RKO (cell line): ENCODE measurements at places on chromosomes 5 and 9.

DNA sequence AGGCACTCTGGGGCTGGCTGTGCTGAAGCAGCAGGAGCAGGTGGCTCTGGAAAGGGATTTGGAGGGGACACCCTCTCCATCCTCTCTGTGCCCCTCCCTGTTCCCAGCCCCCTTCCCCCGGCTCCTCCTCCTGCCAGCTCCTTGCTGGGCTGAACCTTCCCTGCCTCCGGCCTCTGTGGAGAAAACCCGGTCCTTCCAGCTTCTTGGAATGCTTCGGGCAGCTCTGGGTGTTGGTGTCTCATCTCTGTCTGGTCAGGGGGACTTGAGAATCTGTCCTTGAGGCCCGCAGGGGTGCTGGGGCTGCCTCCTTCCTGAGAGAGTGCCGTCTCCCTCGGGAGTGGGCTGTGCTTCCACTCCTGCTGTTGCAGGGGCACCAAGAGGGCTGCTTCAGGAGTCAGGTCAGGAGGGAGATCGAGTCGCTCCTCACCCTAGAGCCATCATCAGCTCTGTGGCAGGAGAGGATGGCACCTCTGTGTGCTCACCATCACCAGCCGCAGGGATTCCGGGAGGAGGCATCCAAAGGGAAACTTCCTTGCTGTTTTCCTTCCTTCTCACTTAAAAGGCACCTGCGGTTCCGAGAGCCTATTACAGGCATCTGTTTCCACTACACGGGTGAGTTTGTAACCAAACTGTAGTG, 30.6 kb downstream of the NDUFS6 start:
- DNase-seq = no peak

- DNase-seq = peak; percentile 76
Measured at GRCh38 chr5:41414598-41414997, 95.8 kb downstream of the PLCXD3 start.

- peak; percentile 40 for DNase-seq
Measured at GRCh38 chr5:102753889-102754766, 977 bp upstream of the PAM start.

- DNase-seq = no peak
Measured at GRCh38 chr9:98225015-98225442, 30.4 kb downstream of the TBC1D2 start.

DNA sequence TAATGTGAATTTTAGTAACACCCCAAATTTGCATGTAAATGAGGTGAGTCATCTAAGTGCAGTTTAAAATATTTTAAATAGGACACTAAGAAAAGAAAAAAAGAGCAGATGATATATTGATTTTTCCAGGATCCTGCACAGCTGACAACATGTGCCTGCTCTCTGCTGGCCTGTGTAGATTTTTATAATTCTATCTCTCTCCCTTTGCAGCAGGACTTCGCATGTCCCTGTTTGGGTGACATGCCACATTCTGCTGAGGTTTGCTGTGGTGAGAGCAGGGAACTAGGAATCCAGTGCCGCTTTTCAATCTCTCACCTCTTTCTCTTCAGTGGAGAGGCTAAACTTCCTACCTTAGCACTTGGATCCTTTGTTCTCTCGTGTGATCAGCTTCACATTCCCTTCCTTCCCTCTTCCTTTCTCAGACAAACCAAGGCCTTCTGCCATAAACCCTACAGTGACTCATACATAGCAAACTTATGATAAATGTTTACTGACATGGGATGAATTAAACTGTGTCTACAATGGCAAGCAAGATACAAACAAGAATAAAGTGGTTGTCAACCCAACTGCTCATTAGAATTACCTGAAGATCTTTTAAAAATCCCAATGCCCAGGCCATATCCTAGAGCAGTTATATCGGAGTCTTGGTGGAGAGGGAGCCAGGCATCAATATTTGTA, 198.8 kb upstream of the EFNA5 start:
- peak; percentile 44 for DNase-seq

- DNase-seq = no peak
Measured at GRCh38 chr5:9657819-9658218, 27.7 kb upstream of the TAS2R1 start.

- no peak for DNase-seq
Measured at GRCh38 chr5:159206818-159207217, 2.5 kb downstream of the RNF145 start.

- peak; percentile 1 for DNase-seq
Measured at GRCh38 chr9:13139641-13140171, 139.8 kb downstream of the MPDZ start.

DNA sequence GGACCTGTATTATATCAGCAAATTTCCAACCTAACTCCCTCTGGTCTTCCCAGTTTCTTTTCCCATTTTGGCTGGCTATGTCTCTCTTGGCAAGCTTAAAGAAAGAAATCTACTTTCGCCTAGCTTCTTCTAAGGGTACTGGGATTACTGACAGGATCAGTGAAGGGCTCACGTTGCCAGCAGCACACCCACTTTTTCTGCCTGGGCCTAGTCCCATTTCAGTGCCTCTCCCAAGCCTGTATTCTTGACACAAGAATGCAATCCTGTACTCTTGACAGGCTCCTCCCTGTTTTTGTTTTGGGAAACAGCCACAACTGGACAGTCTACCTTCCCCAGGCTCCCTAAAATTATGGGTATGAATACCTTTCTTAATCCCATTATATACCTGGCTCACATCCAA, 170.5 kb downstream of the EPB41L4A start:
- DNase-seq = no peak

GRCh38 chr5:146710348-146710747, 168.2 kb downstream of the PPP2R2B start:
- DNase-seq = no peak

DNA sequence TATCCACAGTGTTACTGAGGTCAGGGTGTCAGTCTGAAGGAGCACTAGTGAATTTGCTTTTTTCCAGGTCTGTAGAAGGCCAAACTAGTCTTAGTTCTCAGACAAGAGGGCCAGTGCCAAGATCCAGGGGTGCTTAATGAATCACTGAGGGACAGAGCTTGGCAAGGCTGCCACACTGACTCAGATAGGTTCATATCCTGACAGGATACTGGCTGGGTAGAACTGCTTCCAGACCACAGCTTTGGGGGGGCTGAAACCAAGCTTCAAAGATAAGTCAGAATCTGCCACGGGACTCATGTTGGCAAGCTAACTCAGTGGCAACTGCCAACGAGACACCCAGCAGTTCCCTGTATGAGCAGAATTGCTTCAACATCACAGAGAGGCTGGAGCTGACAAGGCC, 1125.4 kb downstream of the EFNA5 start:
- peak; percentile 65 for DNase-seq

GRCh38 chr5:90473396-90474234, 956 bp downstream of the MBLAC2 start:
- DNase-seq = peak; percentile 75

- DNase-seq = no peak
Measured at GRCh38 chr5:149656576-149657182, 73.4 kb upstream of the PPARGC1B start.

- DNase-seq = no peak
Measured at GRCh38 chr9:78272307-78272706, 24.6 kb upstream of the PSAT1 start.

GRCh38 chr5:73336366-73336765, 112.2 kb downstream of the FOXD1 start:
- peak; percentile 17 for DNase-seq

DNA sequence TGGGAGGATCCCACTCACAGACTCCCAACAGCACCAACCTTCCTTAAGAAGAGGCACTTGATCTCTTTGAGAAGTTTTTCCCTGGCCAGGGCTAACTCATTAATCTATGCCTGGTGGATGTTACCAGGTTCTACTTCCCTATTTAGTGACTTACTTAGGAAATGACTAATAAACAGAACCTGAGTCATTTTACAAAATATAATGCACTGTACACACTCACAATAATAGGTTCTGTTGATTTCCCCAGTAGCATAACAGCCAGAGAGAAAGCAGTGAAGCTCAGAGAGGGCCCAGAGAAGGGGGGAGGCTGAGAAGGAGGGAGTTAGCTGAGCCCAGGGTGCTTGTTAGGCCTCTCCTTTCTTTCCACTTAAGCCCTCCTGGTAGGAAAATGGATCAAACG, 27.1 kb downstream of the FRMD3 start:
- peak; percentile 61 for DNase-seq

DNA sequence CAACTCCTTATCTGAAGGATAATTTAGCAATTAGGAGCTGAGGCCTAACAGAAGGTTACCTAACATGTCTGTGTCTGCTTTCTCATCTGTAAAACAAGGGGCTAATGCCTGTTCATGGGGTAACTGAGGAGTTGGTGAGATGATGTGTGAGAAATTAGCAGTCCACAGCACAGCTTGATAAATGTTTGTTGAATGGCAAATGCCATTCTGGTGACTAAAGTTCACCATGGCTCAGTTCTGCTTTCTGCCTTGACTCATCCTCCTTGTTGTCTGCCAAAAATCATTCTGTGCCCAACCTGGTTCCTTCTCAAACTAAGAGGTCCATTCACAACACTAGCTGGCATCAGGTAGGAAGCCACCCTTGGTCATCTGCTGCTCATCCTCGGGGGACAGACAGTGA, 552.0 kb upstream of the KLF4 start:
- peak; percentile 65 for DNase-seq

GRCh38 chr9:74821636-74822035, 66.1 kb downstream of the TRPM6 start:
- DNase-seq = no peak

DNA sequence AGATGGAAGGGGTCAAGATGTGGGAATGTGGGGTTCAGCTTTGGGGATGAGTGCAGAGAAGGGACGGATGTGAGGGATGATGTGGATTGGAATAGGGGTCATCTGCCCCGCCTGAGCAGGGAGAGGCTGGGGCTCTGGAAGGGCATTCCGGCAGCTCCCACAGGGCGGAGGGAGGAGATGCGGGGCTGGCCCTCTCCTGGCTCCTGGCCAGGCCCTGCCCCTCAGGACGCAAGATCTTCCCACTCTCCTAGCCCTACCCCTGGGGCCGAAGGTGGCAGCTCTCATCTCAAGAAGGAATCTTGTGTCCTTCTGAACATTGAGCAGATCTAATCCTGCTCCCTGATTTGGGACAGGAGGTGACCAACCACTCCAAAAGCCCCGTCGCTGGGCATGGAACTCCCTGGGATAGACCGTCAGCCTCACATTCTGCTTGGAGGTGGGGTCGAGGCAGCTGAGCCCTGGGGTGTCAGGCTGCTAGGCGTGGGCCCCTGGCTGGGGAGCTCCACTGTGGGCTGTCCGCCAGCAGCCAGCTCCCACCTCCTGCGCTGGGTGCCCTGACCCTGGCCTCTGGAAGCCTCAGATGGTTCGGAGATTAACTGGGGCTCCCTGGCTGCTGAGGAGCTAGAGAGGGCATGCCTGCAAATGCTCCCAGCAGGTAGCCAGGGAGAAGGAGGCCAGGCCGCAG, 125.2 kb downstream of the ZNF354C start:
- DNase-seq = no peak

GRCh38 chr5:133691448-133691847, 79.1 kb upstream of the FSTL4 start:
- DNase-seq = no peak

GRCh38 chr9:129664746-129665388, 580 bp upstream of the PRRX2 start:
- no peak for DNase-seq

GRCh38 chr9:37192803-37193202, 72.4 kb downstream of the ZCCHC7 start:
- DNase-seq = no peak

GRCh38 chr9:130949188-130950038, 10.4 kb upstream of the FIBCD1 start:
- peak; percentile 46 for DNase-seq

GRCh38 chr9:13809401-13809800, 504.5 kb downstream of the NFIB start:
- DNase-seq = no peak

DNA sequence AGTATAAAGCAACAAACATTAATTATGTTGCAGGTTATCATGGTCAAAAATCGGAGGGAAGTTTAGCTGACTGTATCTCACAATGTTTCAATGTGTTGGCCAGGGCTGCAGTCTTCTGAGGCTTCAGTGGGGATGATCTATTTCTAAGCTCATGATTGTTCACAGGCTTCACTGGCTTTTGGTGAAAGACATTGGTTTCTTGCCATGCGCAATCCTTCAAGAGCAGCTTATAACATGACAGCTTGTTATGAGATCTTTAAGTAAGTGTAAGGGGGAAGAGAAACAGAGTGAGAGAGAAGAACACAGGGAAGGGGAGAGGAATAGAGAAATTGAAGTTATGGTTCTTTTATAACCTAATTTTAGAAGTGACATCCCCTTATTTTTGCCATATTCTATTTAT, 385.9 kb upstream of the CHD1 start:
- no peak for DNase-seq

- DNase-seq = no peak
Measured at GRCh38 chr5:58245476-58245840, 214.4 kb downstream of the PLK2 start.

- DNase-seq = no peak
Measured at GRCh38 chr5:126443374-126443851, 20.2 kb downstream of the GRAMD2B start.

DNA sequence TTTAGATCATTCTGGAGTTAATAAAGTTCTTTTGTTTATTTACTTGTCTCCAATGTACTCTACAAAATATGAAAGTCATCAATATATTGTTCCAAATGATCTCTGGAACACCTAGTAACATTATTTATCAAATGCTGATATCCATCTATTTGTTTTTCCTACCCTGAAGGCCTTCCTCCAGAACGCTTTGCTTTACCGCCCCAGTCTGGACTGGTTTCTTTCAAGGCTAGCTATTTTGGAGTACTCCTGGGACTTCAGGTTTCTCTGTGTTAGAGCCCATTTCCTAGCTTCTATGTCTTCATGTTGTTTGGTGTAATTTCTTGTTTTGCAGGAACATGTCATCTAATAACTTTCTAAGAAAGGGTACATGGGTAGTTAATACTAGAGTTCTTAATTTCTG, 9.6 kb downstream of the HCN1 start:
- DNase-seq = no peak

DNA sequence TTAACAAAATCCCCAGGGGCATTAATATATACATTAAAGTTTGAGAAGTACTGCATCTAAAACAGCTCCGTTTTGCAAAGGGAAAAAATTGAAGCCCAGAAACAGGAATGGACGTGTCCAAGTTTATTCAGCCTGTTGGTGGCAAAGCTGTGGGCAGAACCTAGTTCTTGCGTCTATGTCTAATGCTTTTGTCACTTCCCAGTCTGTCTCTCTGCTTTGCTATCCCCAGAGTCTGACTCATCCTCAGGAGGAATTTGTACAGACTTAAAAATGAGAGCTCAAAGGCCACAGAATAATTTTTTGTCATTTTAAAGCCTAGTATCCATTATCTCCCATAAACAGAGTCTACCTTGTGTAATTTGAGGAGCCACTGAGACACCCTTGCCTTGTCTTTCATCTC, 330.9 kb upstream of the GRIA1 start:
- peak; percentile 34 for DNase-seq

- no peak for DNase-seq
Measured at GRCh38 chr9:127237801-127238200, 26.8 kb upstream of the GARNL3 start.

- DNase-seq = no peak
Measured at GRCh38 chr9:121485623-121486022, 14.0 kb downstream of the GGTA1 start.

- no peak for DNase-seq
Measured at GRCh38 chr9:14883310-14883944, 26.8 kb downstream of the FREM1 start.

GRCh38 chr9:75149841-75150241, 61.5 kb downstream of the OSTF1 start:
- no peak for DNase-seq
